ENCODE measurements at places on chromosomes 5 and 9.

DNA sequence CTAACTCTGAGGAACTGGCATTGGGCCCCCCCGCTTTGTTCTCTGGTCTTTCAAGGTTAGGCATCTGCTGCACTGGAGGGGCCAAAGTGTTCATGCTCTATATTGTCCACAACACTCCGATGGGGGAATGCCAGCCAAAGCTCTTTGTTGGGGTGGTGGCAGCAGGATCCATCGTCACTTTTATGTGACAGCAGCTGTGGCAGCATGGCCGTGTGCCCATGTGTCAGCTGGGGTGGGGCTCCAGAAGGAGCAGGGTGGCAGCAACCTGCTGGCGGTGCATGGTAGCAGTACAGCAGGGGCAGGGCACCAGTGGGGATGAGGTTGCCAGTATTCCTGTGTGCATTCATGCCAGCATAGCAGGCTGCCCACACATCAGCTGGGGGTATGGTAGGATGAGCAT lies 28.2 kb downstream of the ITGA2 start:
- H3K27ac ChIP-seq, result no peak overlapping the region
- no peak overlapping the region for H3K4me3 ChIP-seq
- no peaks in the 10 kb centered on the region for H3K4me1 ChIP-seq
- DNase-seq, result no peak
- H3K36me3 ChIP-seq, result no peaks in the 10 kb centered on the region

GRCh38 chr5:153573326-153574033 lies 83.0 kb downstream of the GRIA1 start:
- H3K4me3 ChIP-seq, result no peak overlapping the region
- no peaks in the 10 kb centered on the region for H3K4me1 ChIP-seq
- H3K36me3 ChIP-seq, result no peaks in the 10 kb centered on the region
- no peaks in the 10 kb centered on the region for H3K27me3 ChIP-seq
- DNase-seq, result no peak

DNA sequence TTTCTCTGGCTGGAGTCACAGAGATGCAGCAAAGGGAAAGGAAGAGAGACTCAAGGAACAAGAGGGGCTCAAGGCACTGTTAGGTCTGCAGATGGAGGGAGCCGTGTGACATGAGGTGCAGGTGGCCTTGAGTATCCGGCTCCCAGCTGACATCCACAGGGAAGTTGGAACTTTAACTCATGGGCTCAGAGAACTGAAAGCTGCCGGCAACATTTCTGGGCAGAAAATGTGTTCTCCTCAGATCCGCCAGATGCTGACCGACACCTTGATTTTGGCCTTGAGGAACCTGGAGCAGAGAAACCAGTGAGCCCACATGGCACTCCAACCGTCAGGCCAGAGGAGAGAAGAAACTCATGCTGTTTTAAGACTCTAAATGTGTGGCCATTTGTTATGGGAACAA lies 258.1 kb upstream of the IRX2 start:
- no peaks in the 10 kb centered on the region for H3K36me3 ChIP-seq
- no peak overlapping the region for H3K27ac ChIP-seq
- no peaks in the 10 kb centered on the region for H3K27me3 ChIP-seq
- no peak for DNase-seq
- no peak overlapping the region for H3K4me3 ChIP-seq

DNA sequence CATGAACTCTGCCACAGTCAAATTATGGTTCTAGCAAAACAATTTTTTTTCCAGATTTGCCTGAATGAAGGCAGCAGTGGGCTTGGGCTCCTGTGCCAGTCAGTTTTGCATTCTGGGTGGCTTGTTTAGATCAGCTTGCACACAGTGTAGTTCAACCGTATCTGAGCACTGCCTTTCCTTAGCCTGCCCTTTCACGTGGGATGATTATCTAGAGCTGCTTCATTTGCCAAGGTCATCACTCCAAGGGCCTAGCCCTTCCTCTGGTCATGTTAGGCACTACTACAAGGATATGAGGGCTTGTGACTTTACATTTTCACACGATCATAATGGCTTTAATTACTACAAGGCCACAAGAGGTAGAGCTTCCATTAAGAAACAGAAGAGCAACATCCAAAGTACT lies 150.6 kb upstream of the EFNA5 start:
- H3K4me1 ChIP-seq, result no peaks in the 10 kb centered on the region
- no peaks in the 10 kb centered on the region for H3K36me3 ChIP-seq
- H3K27me3 ChIP-seq, result no peaks in the 10 kb centered on the region
- no peak overlapping the region for H3K4me3 ChIP-seq
- no peak for DNase-seq
- H3K27ac ChIP-seq, result no peak overlapping the region

DNA sequence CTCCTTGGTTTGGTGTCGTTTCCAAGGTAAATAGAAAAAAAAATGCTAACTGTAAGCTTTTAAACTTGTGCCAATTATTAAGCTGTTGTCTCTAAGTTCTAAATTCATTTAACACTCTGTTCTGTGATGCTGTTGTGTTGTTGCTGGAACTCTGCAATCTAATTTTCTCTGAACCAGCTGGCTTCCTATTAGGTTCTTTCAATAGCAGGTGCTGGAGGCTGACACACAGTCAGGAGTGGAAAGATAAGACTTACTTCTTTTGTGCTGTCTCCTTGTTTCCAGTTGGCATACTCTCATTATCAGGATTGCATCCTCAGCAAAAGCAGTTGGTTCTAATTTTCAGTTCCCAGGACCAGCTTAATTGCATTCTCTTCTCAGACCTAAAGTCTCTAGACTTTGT lies 1252.6 kb upstream of the NUDT12 start:
- no peaks in the 10 kb centered on the region for H3K4me1 ChIP-seq
- H3K4me3 ChIP-seq, result no peak overlapping the region
- no peak for DNase-seq
- H3K27me3 ChIP-seq, result no peaks in the 10 kb centered on the region
- no peaks in the 10 kb centered on the region for H3K36me3 ChIP-seq

GRCh38 chr5:78829811-78830527 lies 155.1 kb downstream of the ARSB start:
- H3K27me3 ChIP-seq, result no peaks in the 10 kb centered on the region
- no peak for DNase-seq
- H3K27ac ChIP-seq, result no peak overlapping the region
- H3K36me3 ChIP-seq, result no peaks in the 10 kb centered on the region

- DNase-seq, result no peak
- no peaks in the 10 kb centered on the region for H3K27me3 ChIP-seq
- peaks cover 5% of the 10 kb centered on the region for H3K4me1 ChIP-seq
- no peak overlapping the region for H3K27ac ChIP-seq
- no peak overlapping the region for H3K4me3 ChIP-seq
- H3K36me3 ChIP-seq, result no peaks in the 10 kb centered on the region
Measured at GRCh38 chr9:126435105-126435504, 108.5 kb downstream of the MVB12B start.

DNA sequence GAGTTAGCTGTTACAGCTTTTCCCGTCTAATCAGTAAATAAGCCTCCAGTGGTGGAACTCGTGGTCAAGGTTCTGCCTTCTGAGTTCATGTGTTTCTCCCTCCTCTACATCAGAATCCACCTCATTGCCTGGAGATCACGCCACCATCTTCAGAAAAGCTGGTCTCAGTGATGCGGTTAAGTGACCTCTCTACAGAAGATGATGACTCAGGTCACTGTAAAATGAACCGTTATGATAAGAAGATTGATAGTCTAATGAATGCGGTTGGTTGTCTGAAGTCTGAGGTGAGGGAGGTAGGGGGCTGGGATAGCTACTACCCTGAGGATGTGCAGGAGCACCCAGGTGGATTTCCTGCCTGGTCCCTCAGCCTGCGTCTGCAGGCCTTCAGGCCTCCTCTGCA lies 13.3 kb downstream of the ODF2 start:
- H3K4me3 ChIP-seq, result no peak overlapping the region
- no peaks in the 10 kb centered on the region for H3K27me3 ChIP-seq
- no peaks in the 10 kb centered on the region for H3K36me3 ChIP-seq
- no peak for DNase-seq
- H3K4me1 ChIP-seq, result no peaks in the 10 kb centered on the region

GRCh38 chr9:72217306-72217842 lies 68.1 kb downstream of the GDA start:
- no peaks in the 10 kb centered on the region for H3K36me3 ChIP-seq
- no peak overlapping the region for H3K4me3 ChIP-seq
- H3K4me1 ChIP-seq, result peaks cover 10% of the 10 kb centered on the region
- peak overlapping the region; percentile 14 for H3K27ac ChIP-seq
- no peak for DNase-seq
- no peaks in the 10 kb centered on the region for H3K27me3 ChIP-seq

GRCh38 chr5:172564883-172565282 lies 76.2 kb upstream of the NEURL1B start:
- no peak for DNase-seq
- H3K36me3 ChIP-seq, result no peaks in the 10 kb centered on the region
- H3K4me3 ChIP-seq, result no peak overlapping the region
- H3K4me1 ChIP-seq, result peaks cover 7% of the 10 kb centered on the region

- H3K36me3 ChIP-seq, result no peaks in the 10 kb centered on the region
- no peaks in the 10 kb centered on the region for H3K27me3 ChIP-seq
- no peak for DNase-seq
- no peak overlapping the region for H3K4me3 ChIP-seq
- H3K27ac ChIP-seq, result no peak overlapping the region
Measured at GRCh38 chr9:98124637-98125426, 5.8 kb upstream of the TRIM14 start.

DNA sequence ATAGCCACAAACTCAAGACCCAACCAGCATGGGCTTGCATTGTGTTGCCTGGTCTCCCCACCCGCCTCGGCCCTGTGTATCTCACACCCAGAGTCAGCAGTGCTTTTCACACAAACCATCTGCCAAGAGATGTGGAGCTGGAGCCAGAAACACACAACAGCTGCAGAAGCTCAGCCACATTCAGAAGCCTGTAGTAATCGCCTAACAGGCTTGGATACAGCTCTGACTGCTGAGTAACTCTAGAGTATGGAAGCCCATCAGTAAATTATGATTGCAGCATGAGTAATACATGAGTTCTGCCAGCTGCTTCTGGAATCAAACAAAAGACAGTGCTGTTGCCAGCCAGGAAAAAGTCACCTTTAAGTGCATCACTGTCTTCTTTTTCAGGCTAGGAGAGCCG lies 16.0 kb downstream of the TEK start:
- H3K4me3 ChIP-seq, result no peak overlapping the region
- peak; percentile 62 for DNase-seq
- no peaks in the 10 kb centered on the region for H3K27me3 ChIP-seq
- H3K4me1 ChIP-seq, result no peaks in the 10 kb centered on the region
- H3K27ac ChIP-seq, result peak overlapping the region; percentile 66

DNA sequence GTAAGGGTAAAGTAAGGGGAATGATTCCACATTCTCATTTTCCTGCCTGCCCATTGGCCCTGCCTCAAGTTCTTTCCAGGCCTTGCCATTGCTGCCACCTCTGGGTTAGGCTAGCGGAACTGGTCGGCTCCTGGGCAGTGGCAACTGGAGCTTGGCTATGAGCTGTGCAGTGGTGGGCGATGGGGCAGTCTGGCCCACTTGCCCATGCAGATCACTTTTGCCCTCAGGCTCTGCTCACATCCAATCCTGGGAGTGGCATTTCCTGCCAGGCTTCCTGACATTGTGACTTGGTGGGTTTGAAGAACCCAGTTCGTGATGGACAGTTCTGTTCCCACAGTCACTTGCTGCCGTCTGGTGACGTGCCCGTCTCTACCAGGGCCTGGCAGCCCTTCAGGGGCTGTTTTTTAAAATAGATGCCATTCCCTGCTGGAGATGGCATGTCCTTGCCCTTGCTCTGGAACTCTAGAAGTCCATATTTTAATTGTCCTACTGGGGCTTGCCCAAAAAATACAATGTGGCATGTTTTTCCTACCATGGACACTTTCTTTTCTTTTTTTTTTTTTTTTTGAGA lies 86.1 kb downstream of the FGF18 start:
- no peaks in the 10 kb centered on the region for H3K4me1 ChIP-seq
- no peak overlapping the region for H3K27ac ChIP-seq
- DNase-seq, result no peak
- no peak overlapping the region for H3K4me3 ChIP-seq
- H3K36me3 ChIP-seq, result no peaks in the 10 kb centered on the region

DNA sequence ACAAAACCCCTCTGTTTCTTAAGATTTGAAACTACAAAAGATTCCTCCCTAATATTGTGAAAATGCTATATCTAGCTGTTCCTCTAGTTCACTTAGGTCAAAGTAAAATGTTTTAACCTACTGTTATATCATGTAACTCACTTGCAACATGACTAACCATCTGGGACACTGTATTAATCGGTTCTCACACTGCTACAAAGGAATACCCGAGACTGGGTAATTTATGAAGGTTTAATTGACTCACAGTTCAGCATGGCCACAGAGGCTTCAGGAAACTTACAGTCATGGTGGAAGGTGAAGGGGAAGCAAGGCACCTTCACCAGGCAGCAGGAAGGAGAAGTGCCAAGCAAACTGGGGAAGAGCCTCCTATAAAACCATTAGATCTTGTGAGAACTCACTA lies 34.7 kb downstream of the DIMT1 start:
- H3K27ac ChIP-seq, result no peak overlapping the region
- H3K27me3 ChIP-seq, result no peaks in the 10 kb centered on the region
- H3K4me3 ChIP-seq, result no peak overlapping the region
- no peaks in the 10 kb centered on the region for H3K36me3 ChIP-seq
- DNase-seq, result no peak

DNA sequence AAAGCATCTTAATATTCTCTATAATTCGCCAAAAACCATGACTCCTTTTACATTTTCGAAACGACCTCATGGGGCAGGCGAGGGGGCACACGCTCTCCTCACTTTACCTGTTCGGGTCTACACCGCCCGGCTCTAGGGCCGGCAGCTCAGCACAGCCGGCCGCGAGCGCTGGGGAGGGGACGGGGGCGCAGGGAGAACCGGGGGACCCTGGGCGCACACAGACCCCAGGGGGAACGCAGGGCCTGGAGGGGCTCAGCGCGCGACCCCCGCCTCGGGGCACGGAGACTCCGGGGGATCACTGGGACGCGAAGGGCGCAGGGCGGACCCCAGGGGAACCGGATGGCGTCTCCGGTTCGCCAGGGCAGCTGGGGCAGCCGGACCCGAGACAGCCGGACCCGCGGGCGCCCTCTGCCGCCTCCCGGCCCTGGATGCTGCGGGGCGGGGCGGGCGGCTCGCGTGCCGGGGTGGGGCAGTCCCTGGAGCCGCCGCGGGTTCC lies at the start of gene AHRR:
TSS of gene AHRR (plus strand) at position 485 of the 496 bp plus-strand sequence. CDS start 22,189 bp downstream, outside the sequence.
- H3K36me3 ChIP-seq, result no peaks in the 10 kb centered on the region
- DNase-seq, result peak; percentile 86
- H3K27ac ChIP-seq, result no peak within 1 kb of the TSS
- peaks cover 55% of the 10 kb centered on the region for H3K27me3 ChIP-seq
- H3K4me3 ChIP-seq, result peak within 1 kb of the TSS; percentile 94
- peaks cover 9% of the 10 kb centered on the region for H3K4me1 ChIP-seq

GRCh38 chr5:91850031-91850430 lies 466.9 kb upstream of the ARRDC3 start:
- DNase-seq, result no peak
- H3K27me3 ChIP-seq, result no peaks in the 10 kb centered on the region
- H3K4me3 ChIP-seq, result no peak overlapping the region

GRCh38 chr5:78920604-78921003 lies 64.5 kb downstream of the ARSB start:
- H3K27ac ChIP-seq, result no peak overlapping the region
- H3K27me3 ChIP-seq, result no peaks in the 10 kb centered on the region
- H3K4me1 ChIP-seq, result peaks cover 4% of the 10 kb centered on the region
- peak; percentile 56 for DNase-seq
- H3K36me3 ChIP-seq, result no peaks in the 10 kb centered on the region
- H3K4me3 ChIP-seq, result no peak overlapping the region

Data from hepatocyte (in vitro differentiated cells).